ENCODE measurements at places on chromosomes 3 and 15.

- DNase-seq = no peak
Measured at GRCh38 chr3:42652251-42652610, 1.3 kb upstream of the ZBTB47 start.

DNA sequence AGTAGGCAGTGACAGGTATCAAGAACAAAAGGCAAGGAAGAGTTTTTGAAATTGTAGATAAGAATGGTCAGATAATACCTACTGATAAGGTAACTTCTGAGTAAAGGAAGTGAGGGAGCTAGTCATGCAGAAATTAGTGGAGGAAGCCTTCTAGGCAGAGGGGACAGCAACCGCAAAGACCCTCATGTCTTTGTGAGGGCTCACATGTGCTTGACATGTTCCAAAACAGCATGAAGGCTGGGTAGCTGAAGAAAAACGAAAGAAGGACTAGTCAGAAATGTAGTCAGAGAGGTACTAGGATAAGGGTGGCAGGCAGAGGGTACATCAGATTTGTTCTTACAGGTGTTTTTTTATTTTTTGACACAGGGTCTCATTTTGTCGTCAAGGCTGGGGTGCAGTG is 5.3 kb downstream of the SIN3A start:
- DNase-seq = no peak

- DNase-seq = no peak
Measured at GRCh38 chr3:121545049-121545573, 677 bp downstream of the POLQ start.

GRCh38 chr3:138378990-138379389 is 30.6 kb downstream of the MRAS start:
- DNase-seq = no peak

- no peak for DNase-seq
Measured at GRCh38 chr3:120742849-120743365, 363 bp downstream of the GTF2E1 start.

GRCh38 chr3:117995842-117996437 is 1038.7 kb downstream of the IGSF11 start:
- no peak for DNase-seq

DNA sequence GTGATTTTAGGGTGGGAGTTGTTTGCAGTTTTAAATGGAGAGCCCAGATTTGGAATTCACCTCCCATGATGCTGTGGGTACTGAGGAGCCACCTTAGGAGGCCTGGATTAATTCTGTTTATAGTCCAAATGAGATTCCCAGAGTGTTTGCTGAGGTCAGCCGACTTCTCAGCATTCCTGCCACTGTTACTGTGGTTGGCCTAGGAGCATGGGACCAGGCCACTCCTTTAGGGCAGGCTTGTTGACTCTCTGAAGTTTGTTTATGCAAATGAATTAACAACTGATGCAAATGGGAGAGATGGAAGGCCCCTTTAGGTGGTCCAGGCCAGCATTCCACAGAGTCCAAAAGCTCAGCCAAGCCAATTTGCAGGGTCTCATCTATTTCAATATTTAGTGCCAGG is 46.1 kb downstream of the CACNA2D3 start:
- DNase-seq = no peak

- no peak for DNase-seq
Measured at GRCh38 chr3:113097960-113098447, 107.2 kb downstream of the GTPBP8 start.

DNA sequence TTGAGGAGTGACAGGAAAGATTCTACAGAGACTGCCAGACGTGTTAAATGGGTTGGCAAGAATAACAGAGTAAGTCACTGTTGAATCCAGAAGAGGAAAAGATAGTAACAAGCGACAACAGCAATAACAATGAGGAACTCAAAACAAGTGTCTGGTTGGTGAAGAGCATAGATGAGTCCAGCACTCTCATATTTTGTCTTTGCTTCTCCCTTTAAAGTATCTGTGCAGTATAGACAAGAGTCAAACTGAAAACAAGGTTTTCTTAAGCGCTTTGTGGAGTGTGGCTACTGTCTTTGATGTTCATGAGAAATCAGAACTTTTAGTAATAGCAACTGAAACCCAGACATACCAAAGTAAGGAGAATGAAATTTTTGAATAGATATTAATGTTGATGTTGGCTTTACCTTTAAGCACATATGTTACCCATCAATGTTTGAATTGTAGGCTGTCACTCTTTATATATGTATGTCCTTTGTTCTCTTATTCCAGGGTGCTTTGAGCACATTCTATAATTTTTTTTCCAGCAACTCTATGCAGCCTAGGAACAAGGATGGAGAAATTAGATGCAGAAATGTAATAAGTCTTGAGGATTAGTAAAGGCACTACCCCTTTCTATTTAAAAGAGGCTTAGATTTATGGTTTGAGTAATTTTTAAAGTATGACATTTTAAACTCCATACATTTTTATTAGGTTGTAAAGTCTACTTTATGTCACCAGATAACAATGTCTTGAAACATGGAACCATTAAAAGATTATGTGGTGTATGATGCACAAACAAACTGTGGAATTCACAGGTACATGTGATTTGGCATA is 185.5 kb downstream of the NFKBIZ start:
- DNase-seq = no peak

- no peak for DNase-seq
Measured at GRCh38 chr3:39419742-39420315, 13.3 kb downstream of the RPSA start.

All from MV-4-11 (cell line).